ENCODE measurements at places on chromosomes 11 and 22.

- no peak for DNase-seq
These were observed 571.2 kb downstream of the TBC1D22A start for GRCh38 chr22:47333625-47334024.

DNA sequence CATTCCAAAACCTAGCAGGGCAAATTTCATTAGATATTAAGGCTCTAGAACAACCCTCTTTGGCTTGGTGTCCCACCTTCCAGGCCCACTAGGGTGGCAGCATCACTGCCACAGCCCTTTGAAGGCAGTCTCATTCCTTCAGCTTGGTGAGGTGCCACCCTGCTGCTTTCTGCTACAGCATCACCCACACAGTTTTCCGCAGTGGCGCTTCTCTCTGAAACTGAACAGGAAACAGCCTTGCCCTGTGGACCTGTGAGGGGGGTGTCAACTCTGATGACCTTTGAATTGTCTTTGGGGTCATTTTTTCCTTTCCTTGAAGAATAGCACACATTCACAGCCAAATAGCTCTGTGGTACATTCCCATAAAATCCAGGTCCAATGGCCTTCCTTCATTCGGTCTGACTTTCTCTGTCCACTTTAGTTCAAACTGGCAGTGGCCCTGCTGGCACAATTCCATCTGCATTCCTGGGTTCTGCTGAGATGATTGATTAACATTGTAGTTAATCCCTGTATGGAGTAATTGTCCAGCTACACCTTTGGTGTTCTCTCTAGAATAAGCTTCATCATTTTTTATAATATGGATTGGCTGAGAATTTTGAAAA lies 251.9 kb upstream of the FAT3 start:
- DNase-seq: no peak

GRCh38 chr22:27220339-27220738 lies 563.0 kb downstream of the MIAT start:
- DNase-seq: no peak

DNA sequence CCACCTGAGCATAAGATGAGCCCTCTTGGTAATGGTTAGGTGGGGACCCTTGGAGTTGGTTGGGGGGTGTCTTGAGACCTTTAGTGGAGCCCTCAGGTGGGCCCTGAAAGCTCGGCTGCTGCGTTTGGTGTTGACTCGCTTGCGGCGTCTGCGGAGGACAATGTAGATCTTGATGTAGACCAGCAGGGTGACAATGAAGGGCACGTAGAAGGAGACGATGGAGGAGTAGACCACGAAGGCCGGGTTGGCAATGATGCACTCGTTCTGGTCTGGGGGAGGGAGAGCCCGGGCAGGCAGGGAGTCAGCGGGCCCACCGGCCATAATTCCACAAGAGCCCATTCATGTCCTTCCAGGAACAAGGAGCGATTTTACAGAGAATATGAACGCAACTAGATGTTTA lies 27.8 kb downstream of the ANKK1 start:
- DNase-seq: no peak

DNA sequence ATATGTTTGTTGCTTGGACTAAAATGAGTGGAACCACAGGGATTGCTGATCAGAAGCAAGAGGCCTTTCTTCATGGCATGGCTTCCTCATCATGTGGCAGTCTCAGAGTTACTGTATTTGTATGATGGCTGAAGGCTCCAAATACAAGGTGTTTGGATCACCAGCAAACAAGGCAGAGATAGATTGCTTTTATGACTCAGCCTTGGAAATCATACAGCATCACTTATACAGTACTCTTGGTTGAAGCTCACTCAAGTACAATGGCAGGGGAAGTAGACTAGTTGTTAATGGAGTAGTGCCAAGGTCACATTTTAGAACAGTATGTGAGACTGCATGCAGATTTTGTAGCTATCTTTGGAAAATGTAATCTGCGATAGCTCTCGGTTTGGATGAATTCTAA lies 16.6 kb downstream of the CAPRIN1 start:
- DNase-seq: no peak

- DNase-seq: no peak
These were observed 21.7 kb upstream of the HSPA8 start for GRCh38 chr11:123083623-123084029.

DNA sequence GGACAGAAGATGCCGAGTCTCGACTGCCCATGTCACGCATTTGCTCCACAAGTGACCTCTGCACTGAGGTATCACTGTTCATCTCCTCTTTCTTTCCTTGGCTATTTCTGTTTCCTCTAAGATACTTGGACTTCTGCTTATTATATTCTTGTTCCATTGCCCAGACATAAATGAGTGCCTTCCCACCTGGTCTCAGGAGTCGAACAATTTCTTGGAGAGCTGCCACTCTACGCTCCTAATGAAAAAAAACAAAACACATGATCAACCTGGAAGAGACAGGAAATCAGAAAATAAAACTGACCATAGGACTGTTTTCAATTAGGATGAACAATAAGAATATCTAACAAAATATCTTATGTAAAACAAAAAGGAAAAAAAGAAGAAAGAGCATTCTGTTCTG lies 47.4 kb upstream of the CWF19L2 start:
- no peak for DNase-seq

DNA sequence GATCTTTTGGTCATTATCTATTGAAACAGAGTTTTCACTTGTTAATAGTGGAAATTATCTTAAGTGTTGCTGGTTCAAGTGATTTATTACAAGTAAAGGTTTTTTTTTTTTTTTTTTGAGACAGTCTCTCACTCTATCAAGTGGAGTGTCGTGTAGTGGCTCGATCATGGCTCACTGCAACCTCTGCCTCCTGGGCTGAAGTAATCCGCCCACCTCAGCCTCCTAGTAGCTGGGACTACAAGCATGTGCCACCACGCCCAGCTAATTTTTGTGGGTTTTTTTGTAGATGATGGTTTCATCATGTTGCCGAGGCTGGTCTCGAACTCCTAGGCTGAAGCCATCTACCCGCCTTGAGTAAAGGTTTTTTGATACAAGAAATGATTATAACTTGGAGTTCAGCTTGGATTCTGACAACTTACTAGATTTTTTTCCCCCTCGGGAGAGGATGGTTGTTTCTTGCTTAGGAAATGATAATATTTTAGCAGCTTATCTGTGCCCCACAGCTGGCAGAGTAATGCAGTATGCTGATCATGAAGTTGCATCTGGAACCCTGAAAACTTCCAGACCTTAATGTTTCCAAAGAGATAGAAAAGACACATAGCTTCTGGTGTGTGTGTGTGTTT lies 68.9 kb downstream of the MTMR3 start:
- DNase-seq: no peak

- no peak for DNase-seq
These were observed 9.2 kb upstream of the CELSR1 start for GRCh38 chr22:46546466-46547178.

- no peak for DNase-seq
These were observed 130.5 kb downstream of the LARGE1 start for GRCh38 chr22:33789690-33790253.

GRCh38 chr11:78460471-78460870 lies 42.9 kb upstream of the GAB2 start:
- no peak for DNase-seq

DNA sequence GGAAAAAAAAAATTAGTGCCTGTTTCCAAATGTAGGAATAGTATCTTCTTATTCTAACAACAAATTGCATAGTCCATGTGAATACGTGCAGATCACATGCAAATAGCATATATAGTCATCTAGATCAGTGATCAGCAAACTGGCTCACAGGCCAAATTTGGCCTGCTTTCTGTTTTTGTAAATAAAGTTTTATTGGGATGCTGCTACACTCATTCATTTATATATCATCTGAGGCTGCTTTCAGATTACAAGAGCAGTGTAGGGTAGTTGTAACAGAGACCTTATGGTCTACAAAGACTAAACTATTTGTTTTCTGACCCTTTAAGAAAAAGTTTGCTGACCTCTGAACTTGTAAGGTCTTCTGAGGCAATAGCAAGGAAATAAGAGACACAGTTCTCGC lies 65.6 kb downstream of the SFI1 start:
- no peak for DNase-seq

GRCh38 chr11:129368889-129369672 lies 6.6 kb upstream of the BARX2 start:
- no peak for DNase-seq

DNA sequence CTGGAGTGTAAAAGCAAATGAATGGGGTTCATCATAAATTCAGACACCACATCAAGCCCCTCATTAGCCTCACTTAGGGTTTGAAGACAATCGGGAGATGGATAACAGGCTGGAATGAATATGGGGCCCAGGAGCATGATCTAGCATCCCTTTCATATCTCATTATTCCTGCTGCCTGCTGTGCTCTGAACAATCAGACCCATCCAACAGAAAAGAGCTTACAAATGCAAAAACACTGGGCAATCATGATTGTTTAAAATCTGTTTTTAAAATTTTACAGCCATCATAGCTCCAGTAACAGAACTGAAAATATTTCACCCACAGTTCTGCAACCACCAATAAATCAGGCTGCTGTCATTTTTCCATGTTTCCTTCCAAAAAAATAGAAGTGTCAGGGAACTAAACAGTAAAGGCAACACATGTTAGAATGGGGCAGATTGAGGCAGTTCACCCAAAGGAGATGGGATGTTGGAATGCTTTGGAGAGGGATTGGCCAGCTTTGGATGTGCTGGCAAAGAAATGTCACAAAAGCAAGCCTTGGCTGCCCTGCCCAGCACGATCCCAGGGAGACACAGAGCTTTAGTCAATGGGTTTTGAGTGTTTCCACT lies 47.8 kb upstream of the BMAL1 start:
- no peak for DNase-seq

DNA sequence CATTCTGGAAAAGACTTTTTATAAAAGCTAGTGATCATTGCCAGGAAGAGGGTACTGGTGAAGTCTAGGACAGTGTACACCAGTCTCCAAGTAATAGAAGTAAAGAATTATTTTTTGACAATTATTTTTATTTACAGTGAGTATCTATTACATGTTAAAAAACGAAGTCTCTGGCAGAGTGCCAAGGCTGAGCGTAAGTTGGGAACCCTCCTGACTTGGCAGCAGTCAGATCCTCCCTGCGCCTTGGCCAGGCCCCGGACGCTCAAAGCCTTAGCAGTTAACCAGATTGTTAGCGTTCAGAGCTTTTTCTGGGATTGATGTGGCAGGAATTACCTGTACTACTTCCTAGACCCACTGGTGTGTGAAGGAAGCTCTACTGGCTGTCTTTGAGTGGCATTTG lies 38.1 kb upstream of the CTTN start:
- no peak for DNase-seq

DNA sequence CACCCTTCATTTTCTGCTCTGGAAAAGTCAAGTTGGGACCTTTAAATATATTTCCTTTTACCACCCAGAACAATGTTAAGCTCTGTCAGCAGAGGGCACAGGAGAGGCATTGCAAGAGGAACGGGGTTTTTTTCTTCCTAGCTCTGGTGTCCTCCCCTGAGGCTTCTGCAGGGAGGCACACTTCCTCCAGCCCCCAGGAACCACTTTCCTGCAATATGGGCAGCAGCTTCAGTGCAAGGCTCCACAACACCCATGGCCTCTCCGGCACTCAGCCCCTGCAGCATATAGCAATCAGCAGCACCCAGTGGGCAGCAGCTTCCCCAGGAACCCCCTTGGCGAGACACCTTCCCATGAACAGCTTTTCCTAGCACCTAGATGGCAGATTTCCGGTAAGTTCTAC lies 101.4 kb downstream of the SYT9 start:
- DNase-seq: no peak

DNA sequence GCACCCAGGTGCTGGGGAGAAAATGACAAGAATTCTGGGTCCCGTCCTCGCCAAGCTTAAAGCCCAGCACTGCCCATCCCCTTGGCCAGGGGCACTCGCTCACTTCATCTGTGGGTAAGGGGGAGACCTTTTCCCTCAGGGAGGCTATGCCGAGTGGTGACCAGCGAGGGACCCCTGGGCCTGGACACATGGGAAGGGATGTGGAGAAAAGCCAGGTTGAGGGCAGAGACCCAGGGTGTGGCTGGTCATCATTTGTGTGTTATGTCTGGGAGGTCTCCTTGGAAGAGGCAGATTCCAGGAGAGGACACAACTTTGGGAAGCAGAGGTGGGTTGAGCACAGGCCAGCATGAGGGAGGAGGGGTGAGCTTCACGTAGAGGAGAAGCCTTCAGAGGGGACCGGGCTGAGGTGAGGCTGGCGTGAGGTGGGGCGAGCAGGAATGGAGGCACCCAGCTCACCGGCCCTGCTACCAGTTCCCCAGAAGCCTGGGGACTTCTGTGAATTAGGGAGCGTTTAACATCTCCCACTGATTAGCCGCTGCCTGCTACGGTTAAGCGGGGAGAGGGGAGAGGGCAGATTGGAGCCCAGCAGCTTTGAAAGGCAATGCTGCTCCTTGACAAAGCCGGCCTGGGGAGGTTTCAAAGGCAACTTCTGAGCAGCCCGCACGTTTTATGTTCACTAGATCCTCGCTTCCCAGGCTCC lies 25.8 kb upstream of the NECTIN1 start:
- DNase-seq: no peak

- no peak for DNase-seq
These were observed 10.4 kb upstream of the RASL10A start for GRCh38 chr22:29325785-29326315.

DNA sequence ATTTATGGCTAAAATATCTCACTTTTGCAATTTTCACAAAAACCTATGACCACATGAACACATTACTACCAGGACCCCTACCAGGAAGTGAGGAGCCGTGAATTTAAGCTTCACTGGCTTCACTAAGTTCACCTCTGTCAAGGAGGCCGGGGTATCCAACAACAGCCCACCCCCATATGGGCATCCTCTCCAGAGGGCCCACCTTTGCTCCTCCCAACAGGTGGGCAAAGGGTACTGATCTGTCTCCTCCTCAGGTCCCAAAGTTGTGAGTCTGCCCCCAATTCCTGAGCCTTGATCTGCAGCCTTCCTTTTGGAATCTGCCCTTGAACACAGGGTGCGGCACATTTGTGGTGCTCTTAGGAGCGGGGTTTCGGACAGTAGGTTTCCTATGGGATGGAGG lies 66.9 kb downstream of the OTOG start:
- DNase-seq: no peak

DNA sequence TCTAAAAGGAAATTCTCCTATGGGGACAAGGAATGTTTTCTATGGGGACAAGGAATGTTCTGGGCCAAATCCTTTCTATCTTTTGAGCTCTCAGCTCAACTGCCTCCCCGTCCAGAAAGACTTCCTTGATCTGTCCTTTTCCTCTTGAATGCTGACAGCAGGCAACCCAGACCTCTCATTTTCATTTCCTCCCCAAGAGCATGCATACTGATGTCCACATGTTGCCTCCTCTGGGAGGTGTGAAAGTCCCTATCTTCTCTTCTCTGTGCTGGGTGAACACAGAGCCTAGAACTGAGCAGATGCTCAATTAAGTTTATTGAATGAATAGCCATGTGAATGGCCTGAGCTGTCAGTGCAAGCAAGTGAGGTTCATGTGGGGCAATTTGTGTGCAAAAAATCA lies 331.9 kb upstream of the NARS2 start:
- no peak for DNase-seq

- no peak for DNase-seq
These were observed 31.2 kb upstream of the PSMA1 start for GRCh38 chr11:14551380-14551779.
